ENCODE measurements at places on chromosomes 3 and 15.

DNA sequence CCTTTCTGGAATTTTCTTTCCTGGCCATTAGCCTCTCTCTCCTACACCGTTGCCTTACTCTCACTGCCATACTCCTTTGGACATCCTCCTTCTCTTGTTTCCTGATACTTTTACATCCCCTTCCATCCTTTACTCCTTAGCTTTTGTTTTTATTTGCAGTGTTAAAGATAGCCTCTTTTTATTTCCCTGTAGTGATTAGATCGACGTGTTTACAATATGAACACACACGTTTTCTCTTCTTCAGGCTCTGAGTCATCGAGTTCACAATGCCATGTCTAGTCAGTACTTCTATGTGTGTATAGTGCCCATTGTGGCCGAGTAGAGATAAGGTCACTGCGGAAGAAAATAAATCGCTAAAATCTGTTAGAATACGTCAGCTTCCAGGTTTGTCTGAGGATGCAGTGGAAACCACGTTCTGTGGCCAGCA, 208.5 kb downstream of the LPP start:
- DNase-seq = no peak

- no peak for DNase-seq
These were observed 26.2 kb upstream of the TFG start for GRCh38 chr3:100682854-100683760.

- no peak for DNase-seq
These were observed 54.1 kb downstream of the TP63 start for GRCh38 chr3:189685291-189685690.

GRCh38 chr3:152222327-152222726, 46.4 kb upstream of the MBNL1 start:
- DNase-seq = no peak

DNA sequence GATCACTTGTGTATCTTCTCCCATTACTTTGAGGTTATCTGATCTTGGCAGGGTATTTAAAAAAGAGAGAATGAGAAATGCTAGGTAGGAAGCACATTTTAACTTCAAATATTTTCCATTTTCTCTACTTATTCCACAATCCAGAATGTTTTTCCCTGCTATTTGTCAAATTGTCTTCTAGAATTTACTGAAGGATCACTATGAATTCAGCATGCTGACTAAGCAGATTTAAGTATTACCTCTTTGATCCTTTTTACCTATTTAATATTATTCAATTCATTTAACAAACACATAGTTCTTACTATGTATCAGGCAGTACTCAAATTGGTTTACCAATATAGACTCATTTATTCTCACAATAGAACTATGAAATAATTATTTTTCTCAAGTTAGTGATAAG, 463.4 kb upstream of the ARL6 start:
- no peak for DNase-seq

DNA sequence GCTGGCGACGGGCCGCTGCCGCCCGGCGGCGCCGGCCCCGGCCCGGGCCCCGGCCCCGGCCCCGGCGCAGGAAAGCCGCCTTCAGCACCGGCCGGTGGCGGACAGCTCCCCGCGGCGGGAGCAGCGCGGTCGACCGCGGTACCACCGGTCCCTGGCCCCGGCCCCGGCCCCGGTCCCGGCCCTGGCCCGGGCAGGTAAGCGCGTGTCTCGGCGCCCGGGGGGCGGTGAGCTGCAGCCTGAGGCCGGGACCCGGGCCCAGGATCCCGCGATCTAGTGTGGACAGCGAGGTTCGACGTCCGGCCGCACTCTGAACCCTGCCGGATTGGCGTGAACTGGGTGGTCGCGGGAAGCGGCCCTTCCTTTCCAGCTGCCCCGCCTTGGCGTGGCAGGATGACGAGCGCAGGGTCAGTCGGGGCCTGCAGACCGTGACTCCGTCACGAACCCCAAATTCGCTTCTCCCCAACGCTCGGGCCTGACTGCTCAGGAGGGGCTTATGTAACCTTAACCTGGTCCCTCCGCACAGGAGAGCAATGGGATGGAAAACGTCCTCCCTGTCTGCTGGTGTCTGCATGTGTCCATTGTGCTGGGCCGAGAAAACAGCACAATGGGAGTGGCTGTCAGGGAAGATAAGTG, 472 bp downstream of the BSN start:
- DNase-seq = no peak

- no peak for DNase-seq
These were observed 843 bp upstream of the CD47 start for GRCh38 chr3:108091498-108092250.

DNA sequence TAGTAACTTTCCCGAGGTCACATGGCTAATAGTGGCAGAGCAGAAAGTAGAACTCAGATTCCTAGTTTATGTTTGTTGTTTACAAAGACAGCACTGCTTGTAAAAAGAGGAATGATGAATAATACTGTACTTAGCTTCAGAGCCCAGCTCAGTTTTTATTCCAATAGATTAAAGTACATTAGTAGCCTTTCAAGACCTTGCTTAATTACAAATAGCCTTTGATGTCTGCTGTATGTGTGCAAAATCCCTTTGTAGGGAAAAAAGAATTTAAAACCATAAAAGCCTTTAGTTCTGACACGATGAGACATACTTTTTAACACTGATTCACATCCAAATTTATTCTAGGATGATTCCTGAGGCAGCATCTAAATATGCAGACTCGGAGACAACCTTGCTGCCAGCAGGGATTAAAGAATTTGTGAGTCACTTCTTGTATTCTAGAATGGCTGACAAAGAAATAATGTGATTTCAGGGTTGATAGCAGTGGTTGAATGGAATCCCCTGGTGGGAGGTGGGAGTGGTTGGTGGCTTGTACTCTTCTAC, 324.2 kb upstream of the TGFBR2 start:
- no peak for DNase-seq

DNA sequence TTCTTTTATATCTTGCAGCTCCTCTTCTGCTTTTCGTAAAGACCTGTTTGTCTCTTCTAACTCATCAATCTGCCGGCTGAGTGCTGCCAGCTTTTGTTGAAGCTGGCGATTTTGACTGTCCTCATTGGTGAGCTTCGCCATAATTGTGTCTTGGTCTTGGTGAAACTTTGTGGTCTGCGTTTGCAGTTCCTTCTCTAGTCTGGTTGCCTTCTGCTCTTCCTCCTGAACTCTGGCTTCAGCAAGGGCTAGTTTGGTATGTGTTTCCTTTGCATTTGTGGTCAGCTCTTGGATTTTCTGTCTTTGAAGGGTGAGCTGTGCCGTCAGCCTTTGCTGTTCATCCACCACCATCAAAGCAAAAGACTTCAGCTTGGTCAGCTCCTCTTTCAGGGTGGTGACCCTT, 32.9 kb downstream of the CMSS1 start:
- DNase-seq = no peak

All from NCI-H524 treated with DMSO at 0.1 percent for 48 hours (cell line).